ENCODE measurements at places on chromosomes 13 and 19. TPM values are rescaled to one million over a fixed set of nuclear protein-coding genes. Genes with fewer than 3 reads are reported as not detected.
A peak's percentile ranks its signal among the peaks of the same experiment; 100 is the strongest.

The ZNF585A gene
- total RNA-seq = 7.5 TPM

The SERP2 gene
- 3.0 TPM for total RNA-seq

The RETN gene
- 4.8 TPM for total RNA-seq

- DNase-seq = no peak
Observed at GRCh38 chr13:89784161-89784809, 1563.2 kb upstream of the MIR17HG start.

The GSX1 gene
- total RNA-seq = not detected

- peak; percentile 82 for DNase-seq
Observed at GRCh38 chr19:46356149-46357055, 9.5 kb downstream of the PPP5C start.

DNA sequence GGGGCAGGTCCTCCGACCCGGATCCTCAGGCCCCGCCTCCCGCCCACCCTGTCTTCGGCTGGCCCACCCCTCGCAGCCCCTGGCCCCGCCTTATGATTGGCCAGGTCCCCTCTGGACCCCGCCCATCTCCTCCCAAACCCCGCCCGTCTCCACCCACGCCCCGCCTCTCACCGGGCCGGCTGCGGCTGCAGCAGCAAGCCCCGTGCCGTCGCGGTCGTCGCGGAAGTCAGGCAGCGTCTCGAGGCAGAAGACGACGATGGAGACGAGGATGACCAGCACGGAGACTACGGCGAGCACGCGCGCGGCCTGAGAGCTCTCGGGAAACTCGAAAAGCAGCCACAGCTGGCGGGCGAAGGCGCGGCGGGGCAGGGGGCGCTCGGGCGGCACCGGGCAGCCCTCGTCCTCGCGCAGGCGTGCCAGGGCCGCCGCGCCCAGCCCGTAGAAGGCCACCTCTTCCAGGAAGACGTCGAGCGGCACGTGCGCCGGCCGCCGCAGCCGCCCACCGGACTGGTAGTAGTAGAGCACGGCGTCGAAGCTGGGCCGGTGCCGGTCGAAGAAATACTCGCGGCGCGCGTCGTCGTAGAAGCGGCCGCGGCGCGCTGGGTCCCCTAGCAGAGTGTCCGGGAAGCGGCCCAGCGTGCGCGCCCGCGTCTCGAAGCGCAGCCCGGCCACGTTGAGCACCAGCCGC is 495 bp downstream of the KCNA7 start:
- DNase-seq = no peak

The ZNF254 gene
- 10.2 TPM for total RNA-seq

The USP12 gene
- 25.2 TPM for total RNA-seq

DNA sequence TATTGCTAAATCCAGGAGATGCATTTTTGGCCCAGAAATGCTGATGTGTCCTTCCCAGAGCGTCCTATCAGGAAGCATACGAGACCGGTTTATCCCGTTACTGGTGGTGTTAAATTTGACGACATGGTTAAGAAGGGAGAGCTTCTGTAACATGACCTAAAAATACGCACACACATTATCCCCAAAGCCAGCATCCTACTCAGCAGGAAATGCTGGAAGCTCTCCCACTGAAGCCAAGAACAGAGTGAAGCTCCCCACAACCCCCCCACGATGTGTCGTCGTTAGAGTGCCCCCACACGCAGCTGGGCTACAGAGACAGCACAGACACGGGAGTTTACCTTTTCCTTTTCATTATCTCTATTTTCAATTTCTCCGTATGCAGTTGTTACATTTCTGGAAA is 45.1 kb upstream of the MCF2L start:
- DNase-seq = no peak

The NLRP5 gene
- not detected for total RNA-seq

GRCh38 chr19:2089727-2090053 is 6.4 kb downstream of the MOB3A start:
- DNase-seq = no peak

DNA sequence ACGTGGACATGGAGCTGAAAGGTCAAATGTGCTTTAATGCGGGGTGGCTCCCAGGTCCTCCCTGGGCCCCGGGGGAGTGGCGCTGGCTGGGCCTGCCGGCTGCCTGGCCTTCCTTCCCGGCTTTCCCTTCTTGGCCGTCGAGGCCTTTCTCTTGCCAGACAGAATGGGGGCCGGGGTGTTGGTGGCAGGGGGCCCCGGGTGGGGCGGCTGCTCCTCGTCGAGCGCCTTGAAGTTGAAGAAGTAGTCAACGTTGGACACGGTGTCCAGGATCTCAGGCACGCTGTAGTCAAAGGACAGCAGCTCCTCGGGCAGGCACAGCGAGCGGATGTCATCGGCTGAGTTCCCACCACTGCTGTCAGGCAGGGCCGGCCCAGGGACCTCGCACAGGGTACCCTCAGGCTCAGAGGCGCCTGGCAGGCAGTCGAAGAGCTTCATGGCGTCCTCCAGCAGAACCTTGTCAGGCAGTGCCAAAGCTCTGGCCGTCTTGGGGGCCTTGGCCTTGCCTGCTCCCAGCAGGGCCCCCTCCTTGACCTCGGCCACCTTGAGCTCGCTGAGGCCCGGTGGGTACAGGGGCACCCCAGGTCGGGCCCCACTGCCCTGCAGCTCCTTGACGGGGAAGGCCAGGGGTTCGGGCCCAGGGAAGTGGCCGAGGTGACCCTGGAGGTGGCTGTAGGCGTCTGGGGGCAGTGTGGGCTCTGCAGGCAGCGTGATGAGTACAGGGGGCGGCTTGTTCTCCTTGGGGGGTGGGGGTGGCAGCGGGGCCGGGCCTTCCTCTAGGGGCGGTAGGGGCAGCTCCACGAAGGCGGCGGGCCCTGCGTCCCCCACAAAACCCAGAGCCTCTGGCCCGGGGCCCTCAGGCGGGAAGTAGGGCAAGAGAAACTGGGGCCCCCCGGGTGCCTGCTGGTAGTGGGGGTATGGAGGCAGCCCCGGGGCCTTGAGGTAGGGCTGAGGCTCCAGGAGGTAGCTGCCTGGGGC is 1.3 kb downstream of the PRR22 start:
- no peak for DNase-seq

The KCNN1 gene
- 0.13 TPM for total RNA-seq

GRCh38 chr19:47095476-47096099 is 18.0 kb downstream of the ZC3H4 start:
- DNase-seq = no peak

The KLK12 gene
- total RNA-seq = not detected

DNA sequence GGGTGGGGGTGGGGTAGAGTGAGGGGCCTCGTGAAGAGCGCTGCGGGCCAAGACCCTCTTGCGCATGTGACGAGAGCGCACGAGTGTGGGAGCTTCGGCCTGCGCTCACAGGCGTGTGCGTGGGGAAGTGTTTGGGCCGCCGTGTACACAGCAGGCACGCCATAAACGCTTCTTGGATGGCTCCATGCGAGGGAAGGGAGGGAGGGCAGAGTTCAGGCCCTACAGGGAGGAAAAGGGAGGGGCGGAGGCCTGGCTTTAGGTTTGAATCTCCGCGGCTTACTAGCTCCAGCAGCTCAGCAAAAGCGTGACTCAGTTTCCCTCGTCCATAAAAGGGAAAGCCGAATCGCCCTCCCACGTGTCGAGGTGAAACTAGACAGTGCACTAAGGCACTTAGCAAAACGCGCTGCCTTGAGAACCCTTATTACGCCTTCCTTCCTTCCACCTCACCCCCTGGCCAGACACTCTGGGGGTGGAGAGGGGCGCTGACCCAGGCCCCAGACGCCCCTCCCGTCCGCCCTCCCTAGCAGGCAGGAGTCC is 12.5 kb downstream of the GADD45B start:
- no peak for DNase-seq

- no peak for DNase-seq
Observed at GRCh38 chr13:44404261-44405132, 30.9 kb downstream of the SERP2 start.

DNA sequence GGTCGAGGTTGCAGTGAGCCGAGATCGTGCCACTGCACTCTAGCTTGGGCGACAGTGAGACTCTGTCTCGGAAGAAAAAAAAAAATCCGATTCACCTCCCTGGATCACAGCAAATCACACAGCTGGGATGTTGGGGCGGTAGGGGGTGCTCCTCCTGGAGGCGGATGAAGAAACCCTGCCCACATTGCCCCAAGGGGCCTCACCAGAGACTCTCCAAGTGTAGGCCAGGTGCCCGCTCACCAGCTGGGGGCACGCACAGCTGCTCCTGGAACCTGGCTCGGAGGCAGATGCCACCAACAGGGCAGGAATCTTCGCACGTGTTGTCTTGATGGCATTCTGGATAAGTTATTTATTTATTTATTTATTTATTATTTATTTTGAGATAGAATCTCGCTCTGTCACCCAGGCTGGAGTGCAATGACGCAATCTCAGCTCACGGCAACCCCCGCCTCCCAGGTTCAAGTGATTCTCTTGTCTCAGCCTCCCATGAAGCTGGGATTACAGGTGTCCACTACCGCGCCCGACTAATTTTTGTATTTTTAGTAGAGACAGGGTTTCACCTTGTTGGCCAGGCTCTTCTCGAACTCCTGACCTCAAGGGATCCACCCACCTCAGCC is 3.1 kb downstream of the UQCR11 start:
- DNase-seq = no peak

The TEKTIP1 gene
- total RNA-seq = 0.51 TPM

- DNase-seq = no peak
Observed at GRCh38 chr19:50501568-50502475, 9.2 kb downstream of the JOSD2 start.

- peak; percentile 89 for DNase-seq
Observed at GRCh38 chr13:113122550-113123225, at the start of gene F10. F10 (plus strand) TSS chr13:113122799; CDS start chr13:113122856, 57 bp downstream.

The NCR1 gene
- total RNA-seq = 0.51 TPM

DNA sequence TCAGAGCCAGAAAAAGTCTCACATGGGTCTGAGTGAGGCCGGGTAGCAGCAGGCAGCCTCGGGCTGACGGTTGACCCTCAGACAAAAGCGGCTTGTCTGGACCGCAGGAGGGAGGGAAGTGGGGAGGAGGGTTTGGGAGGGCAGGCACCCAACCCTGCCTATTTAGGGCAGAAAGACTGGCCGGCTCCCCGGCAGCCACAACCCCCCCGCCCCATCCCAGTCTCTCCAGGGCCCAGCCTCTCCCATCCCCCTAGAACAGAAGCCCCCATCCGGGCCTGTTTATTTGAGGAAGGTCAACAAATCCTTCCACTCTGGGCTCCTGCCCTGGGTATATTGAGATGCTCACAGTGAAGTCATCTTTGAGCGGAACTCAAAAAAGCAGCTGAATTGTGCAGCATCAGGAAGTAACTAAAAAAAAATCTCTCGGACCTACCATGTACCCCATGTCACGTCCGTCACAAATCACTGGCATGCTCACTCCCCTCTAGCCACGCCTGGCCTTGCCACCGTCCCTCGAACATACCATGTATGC is 6.3 kb downstream of the DACT3 start:
- no peak for DNase-seq

GRCh38 chr19:45667620-45668341 is at the start of gene GIPR:
GIPR (plus strand) TSS chr19:45668221; CDS start chr19:45669521, 1,300 bp downstream.
- DNase-seq = no peak

- no peak for DNase-seq
Observed at GRCh38 chr13:111654531-111654930, 334.1 kb downstream of the TEX29 start.

DNA sequence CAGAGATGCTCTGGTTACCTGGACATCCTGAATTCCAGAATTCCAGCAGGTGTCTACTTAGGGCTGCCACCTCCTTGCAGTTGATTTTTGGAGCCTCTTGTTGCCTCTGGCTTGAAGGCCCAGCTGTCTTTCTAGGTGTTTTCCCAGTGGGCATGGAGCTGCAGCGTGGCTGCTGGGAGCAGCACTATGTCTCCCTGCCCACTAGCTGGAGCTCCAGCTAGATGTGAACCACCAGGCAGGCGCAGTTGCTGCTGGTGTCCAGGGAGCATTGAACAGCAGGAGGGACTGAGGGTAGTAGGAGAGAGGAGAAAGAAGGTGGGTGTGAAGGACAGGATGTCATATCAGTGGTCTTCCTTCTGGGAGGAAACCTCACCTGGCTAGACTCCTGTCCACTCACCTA is 9.9 kb upstream of the SELENOW start:
- no peak for DNase-seq

GRCh38 chr13:42991898-42992763 is at the start of gene EPSTI1:
EPSTI1 (minus strand) TSS chr13:42992241; CDS start chr13:42992165, 76 bp downstream.
- no peak for DNase-seq

GRCh38 chr13:43482026-43482425 is 304.7 kb downstream of the ENOX1 start:
- DNase-seq = no peak

GRCh38 chr13:109657395-109657794 is 129.0 kb downstream of the IRS2 start:
- no peak for DNase-seq

All from mesenteric fat pad (tissue), 1 donor.